ENCODE measurements at places on chromosomes 7 and 10.

DNA sequence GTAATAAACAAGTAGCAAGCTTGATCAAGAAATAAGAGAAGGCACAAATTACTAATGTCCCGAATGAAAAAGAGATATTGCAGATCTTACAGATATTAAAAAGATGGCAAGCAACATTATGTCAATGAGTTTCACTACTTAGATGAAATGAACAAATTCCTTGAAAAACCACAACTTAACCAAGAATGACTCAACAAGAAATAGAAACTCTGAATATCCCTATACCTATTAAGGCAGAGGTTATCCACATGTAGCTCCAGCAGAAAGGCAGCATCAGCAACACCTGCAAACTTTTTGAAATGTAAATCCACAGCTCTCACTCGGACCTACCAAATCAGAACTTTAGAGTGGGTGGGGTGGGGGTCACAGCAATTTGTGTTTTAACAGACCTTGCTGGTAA, 33.6 kb downstream of the PDE1C start:
- no peak for DNase-seq

- no peak for DNase-seq
Observed at GRCh38 chr7:100072462-100072861, 9.1 kb downstream of the ZNF3 start.

- no peak for DNase-seq
Observed at GRCh38 chr7:24703296-24703695, 54.0 kb downstream of the GSDME start.

DNA sequence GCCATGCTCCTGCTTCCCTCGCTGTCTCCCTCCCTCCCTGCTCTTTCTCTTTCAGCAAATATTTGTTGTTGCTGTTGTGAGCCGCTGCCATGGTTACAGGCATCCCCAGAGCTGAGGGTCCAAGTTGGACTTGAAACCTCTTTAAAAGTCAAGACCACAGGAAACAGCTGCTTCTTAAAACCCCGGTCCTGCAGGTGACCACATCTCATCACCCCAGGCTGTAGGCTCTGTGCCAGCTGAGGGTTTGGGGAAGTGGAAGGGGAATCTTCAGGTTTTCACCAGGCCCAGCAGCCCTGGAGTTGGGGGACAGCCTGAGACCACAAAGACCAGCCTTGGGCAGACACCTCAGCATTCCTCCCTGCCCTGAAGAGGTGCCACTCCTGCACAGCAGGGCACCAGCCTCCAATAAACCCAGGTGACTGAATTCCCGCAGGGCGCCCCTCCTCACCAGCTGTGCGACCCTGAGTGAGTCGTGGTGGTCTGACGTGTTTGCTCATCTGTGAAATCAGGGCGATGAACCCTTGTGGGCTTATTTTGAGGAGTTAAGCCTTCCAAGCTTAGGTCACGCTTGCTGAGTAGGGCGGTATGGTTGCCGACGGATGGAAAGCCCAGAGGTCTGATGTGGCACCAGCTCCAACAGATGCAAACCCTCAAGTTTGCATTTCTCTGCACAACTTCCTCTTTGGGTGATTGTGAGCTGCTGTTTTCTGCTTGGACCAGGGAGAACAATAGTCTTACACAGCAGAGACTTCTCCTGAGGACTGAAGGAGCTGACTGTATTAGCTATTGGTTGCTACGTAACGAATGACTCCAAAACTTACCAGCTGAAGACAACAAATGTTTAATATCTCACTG, 24.8 kb downstream of the NPTX2 start:
- peak; percentile 24 for DNase-seq

- peak; percentile 76 for DNase-seq
Observed at GRCh38 chr7:101126651-101127459, at the start of gene SERPINE1. Gene SERPINE1 (plus strand): TSS chr7:101127104. CDS start chr7:101128394, 1,290 bp downstream.

GRCh38 chr7:101870361-101871062, 53.1 kb downstream of the CUX1 start:
- no peak for DNase-seq

GRCh38 chr10:97151307-97151914, 34.3 kb downstream of the SLIT1 start:
- no peak for DNase-seq

- DNase-seq, result peak; percentile 84
Observed at GRCh38 chr10:104328896-104329710, 9.2 kb downstream of the ITPRIP start.

GRCh38 chr7:81260152-81260551, 341.3 kb upstream of the SEMA3C start:
- no peak for DNase-seq

- DNase-seq, result no peak
Observed at GRCh38 chr10:54983255-54983654, 182.2 kb upstream of the PCDH15 start.

DNA sequence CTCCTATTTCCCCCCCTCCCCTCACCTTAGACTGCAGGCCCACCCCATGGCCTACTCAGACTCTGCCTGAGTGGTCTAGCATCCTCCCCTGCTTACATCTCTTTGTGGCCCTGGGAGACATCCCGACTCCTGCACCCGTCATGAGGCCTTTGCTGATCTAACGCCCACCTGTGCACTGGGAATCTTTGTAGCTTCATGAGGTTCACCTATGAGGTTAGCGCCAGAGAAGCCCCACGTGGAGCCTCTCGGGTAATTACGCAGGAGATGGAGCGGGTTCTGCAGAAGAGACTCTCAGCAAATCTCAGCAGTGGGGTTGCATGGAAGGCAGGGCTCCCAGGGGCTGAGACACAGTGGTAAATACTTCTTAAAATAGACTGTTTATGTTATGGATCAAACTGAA, 43.5 kb upstream of the HSPA12A start:
- DNase-seq, result no peak

DNA sequence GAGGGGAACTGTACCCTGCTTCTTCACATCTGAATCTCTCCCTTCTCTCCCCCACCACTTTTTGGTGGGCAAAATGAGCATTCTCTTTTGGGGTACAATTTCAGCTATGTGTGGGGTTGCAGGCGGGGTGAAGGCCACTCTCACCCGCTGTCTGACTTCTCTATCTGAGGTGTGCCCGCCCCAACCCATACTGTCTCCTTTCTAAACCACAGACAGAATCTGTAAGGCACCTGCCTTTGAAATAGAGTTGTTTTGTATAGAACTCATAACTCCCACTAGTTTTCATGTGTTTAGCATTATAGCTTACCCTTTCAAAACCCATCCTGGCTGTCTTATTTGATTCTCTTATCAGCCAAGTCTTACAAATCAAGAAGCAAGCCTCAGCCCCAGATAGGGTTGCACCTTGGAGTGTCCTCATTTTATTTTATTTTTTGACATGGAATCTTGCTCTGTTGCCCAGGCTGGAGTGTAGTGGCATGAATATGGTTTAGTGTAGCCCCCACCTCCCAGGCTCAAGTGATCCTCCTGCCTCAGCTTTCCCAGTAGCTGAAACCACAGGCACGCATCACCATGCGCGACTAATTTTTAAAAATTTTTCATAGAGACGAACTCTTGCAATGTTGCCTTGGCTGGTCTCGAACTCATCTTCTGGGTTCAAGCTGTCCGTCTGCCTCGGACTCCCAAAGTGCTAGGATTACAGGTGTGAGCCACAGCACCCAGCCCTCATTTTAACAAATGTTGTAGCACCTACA, 11.9 kb downstream of the TSPAN14 start:
- DNase-seq, result no peak

- no peak for DNase-seq
Observed at GRCh38 chr10:96772196-96772595, 51.9 kb upstream of the PIK3AP1 start.

DNA sequence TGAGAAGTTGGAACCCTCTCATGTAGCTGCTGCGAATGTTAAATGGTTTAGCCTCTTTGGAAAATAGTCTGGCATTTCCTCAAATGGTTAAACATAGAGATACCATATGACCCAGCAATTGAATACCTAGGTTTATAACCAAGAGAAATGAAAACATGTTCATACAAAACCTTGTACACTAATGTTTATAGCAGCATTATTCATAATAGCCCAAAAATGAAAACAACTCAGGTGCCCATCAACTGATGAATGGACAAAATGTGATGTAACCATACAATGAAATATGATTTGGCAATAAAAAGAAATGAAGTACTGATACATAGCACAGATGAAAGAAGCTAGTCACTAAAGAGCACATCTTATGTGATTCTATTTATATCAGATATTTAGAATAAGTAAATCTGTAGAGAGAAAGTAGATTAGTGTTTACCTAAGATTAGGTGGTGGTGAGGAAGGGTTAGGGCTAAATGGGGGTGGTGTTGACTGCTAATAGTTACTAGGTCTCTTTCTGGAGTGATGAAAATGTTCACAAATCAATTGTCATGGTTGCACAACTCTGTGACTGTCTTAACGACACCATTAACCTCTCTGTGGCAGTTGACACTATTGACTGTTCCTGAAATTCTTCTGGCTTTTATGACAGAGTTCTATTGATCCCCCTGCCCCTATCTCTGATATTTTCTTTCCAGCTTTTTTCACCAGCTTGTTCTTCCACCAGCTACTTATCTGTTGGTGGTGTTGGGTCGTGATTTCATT, 35.2 kb downstream of the VCL start:
- no peak for DNase-seq

DNA sequence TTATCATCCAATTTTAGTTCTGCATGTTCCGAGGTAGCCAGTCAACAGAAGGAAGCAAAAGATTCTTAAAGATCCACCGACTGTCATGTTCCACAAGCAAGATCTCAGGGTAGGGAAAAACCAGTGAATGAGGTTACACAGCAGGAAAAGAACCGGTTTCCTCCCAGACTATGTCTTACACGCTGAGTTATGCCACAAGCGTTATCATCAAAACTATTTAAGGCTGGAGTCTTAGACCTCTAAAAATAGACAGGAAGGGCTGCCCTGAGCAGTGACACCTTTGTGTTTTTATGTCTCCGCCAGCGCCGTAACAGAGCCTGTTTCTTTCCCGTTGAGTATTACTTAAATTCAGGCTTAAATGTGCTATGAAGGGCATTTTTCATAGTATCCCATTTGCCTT, 48.3 kb downstream of the PROSER2 start:
- DNase-seq, result no peak

- no peak for DNase-seq
Observed at GRCh38 chr7:140417456-140418155, 13.7 kb downstream of the RAB19 start.

GRCh38 chr10:85608706-85609105, 757.9 kb downstream of the GRID1 start:
- DNase-seq, result no peak

DNA sequence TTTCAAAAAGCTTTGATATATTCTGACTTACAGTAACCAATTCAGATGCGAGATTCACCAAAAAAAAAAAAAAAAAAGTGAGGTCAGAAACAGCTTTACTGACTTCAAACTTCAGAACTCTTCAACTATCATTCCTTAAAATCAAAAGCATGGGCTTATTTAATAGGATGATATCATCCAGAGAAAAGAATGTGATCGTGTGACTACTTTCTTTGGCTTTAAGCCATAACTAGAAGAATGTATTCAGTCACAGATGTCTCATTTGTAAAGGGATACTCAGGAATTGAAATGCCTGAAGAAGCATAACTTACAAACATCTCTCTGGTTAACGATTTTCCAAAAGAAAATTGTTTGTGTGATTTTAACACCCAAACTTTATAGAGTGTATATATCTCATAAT, 11.5 kb downstream of the TPK1 start:
- no peak for DNase-seq

DNA sequence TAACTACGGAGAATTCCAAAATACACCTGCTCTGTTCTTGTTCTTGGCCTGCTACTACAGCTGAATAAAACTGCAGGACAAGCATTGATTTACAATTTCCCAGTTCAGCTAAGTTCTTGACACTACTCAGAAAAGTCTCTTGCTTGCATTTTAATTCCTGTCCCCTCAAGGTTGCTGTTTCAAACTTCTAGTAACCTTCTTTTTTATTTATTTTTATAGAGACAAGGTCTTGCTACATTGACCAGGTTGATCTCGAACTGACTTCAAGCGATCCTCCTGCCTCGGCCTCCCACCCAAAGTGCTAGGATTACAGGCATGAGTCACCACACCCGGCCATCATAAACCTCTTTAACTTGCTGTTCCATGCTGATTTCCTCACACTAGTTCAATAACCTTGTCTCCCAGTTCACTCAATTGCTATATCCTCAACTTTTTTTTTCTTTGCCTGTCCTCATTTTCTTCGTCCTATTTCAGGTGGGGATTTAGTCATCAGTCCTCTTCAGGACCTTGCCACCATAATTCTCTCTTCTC, 79.9 kb downstream of the ARHGAP21 start:
- DNase-seq, result no peak

DNA sequence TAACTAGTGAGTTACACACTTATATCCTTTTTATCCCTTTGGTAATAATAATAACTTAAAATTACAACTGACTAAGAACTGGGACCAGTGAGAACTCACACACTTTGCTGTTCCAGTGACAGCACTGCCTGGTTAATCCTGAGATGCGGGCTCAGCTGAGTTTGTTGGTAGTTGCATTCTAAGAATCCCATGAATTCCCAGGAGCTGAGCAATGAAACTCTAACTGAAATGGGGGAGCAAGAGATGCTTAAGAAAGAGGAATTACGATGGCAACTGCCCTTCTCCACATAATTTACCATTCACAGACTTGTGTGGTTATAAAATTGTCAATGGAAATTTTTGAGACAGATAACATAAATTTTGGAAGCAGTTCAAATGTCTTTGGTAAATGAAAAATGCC, 659.4 kb downstream of the MAGI2 start:
- no peak for DNase-seq

GRCh38 chr10:126565871-126566270, 104.6 kb downstream of the C10orf90 start:
- DNase-seq, result no peak

DNA sequence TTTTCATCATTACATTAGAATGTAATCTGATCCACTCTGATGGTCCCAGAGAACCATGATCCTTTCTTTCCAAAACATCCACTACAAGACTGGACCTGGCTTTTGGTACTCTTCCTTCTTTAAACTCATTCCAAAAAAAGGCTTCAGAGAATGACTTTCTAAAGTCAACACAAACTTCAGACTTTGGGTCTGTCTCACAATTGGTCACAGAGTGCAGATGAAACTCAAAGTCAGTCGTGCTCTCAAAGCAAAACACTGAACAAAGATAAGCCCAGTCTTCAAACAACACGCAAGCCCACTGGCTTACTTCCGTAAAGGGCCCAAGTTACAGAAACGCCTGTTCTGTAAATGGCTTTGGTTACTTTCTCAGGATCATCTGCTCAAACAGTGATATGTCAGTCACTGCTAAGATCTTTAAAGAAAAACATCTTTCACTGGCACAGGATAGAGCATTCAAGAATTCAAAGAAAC, 250.9 kb upstream of the MKLN1 start:
- DNase-seq, result no peak

GRCh38 chr10:86592413-86592812, 61.9 kb upstream of the OPN4 start:
- no peak for DNase-seq

- DNase-seq, result peak; percentile 45
Observed at GRCh38 chr7:70092314-70093204, 494.3 kb downstream of the AUTS2 start.

DNA sequence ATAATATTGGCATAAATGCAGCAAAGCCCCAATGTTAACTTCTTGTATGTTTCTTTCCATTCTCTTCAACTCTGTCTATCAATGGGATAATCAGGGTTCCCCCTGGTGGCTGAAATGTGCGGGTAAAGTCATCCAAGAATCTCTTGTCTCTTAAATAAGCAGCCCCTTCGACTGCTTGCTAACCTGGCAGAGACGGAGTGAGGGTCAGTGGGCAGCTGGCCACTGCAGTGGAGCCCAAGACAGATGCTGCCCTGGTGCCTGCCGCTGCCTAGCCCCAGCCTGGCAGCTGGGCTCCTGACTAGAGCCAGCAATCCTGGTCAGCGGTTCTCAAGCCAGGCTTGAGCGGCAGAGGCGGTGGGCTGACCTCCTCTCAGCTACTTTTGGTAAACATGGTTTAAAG, 248.9 kb downstream of the COBL start:
- DNase-seq, result peak; percentile 29

Measured in right kidney (tissue), 9 donors.